NCI-H1694 treated with DMSO at 0.1 percent for 48 hours (cell line): ENCODE measurements at places on chromosomes 6 and 20.

GRCh38 chr6:139742671-139743070 lies 368.2 kb upstream of the CITED2 start:
- DNase-seq, result no peak

DNA sequence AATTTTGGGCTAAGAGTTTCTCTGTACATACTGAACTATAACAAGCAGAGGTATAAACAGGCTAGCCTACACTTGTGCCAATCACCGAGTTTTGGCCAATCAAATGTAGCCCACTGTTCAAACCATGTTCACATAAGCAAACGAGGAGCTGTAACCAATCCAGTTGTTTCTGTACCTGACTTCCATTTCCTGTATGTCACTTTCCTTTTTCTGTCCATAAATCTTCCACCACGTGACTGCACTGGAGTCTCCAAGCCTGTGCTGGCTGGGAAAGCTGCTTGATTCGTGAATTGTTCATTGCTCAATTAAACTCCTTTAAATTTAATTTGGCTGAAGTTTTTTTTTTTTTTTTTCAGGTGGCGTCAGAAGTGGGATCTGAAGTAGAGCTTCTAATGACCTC lies 332.9 kb downstream of the RNF144B start:
- no peak for DNase-seq

- no peak for DNase-seq
Measured at GRCh38 chr6:113819169-113819830, 37.8 kb upstream of the MARCKS start.

DNA sequence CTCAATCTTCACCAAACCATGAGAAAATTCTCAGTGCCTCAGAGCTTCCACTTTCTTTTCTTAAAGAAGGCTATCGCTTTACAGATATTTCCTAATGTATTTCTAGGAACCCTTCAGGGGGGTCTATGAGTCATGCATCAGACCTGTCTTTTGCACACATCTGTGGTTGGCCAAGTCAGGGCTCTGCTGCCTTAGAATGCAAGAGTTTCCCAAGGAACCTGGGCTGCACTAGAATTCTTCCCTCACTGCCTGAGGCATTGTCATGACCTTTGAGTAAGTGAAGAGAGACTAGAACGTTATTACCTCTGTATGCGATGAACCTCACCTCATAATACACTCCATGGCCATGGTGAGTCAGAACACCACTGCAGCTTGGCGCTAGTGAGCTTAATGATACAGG lies 365.0 kb upstream of the ID4 start:
- DNase-seq, result no peak

GRCh38 chr6:6998194-6998569 lies 109.6 kb upstream of the RREB1 start:
- DNase-seq, result no peak

GRCh38 chr6:87498048-87498447 lies 25.3 kb downstream of the SLC35A1 start:
- DNase-seq, result no peak
